ENCODE measurements at places on chromosomes 11 and 22. TPM values are rescaled to one million over a fixed set of nuclear protein-coding genes. Genes with fewer than 3 reads are reported as not detected.

DNA sequence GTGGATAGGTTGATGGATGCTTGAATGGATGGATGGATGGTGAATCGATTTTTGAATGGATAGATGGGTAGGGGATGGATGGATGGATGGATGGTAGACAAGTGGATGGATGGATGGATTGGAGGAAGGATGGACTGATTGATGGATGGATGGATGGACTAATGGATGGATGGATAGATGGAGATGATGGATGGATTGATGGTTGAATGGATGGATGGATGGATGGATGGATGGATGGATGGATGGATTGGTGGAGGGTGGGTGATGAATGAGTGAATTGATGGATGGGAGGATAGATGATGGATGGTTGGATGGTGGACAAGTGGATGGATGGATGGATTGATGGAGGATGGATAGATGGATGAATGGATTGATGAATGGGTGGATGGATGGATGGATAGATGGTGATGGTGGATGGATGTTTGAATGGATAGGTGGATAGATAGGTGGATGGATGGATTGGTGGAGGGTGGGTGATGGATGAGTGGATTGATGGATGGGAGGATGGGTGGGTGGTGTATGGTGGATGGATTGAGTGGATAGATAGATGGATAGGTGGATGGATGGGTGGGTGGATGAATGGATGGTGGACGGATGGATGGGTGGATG is 1140.9 kb downstream of the BRD1 start:
- H3K4me3 ChIP-seq = no peak overlapping the region
- H3K27me3 ChIP-seq = no peaks in the 10 kb centered on the region
- H3K27ac ChIP-seq = no peak overlapping the region
- no peak for DNase-seq
- no peaks in the 10 kb centered on the region for H3K4me1 ChIP-seq

The SCGB1A1 gene
- not detected for total RNA-seq

The PDE3B gene
- total RNA-seq = 253 TPM

DNA sequence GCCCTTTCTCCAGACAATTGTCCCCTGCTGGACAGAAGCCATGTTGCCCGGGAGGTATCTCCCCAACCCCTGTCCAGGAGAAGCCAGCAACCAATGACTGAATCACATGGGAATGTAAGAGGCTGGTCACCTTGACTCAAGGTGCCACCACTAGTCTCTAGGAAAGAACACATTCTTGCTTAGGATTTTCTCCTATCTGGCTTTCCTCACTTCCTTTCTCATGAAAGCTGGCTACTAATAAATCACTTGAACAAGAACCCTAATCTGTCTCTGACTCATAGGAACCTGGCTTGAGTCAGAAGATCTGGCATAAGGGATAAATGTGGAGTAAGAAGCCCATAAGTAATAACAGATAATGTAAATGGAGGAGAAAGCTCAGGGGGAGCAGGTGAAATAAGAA is 101.4 kb upstream of the C11orf87 start:
- H3K27me3 ChIP-seq = no peaks in the 10 kb centered on the region
- no peaks in the 10 kb centered on the region for H3K36me3 ChIP-seq
- no peak for DNase-seq
- no peaks in the 10 kb centered on the region for H3K4me1 ChIP-seq
- no peak overlapping the region for H3K4me3 ChIP-seq

The TBC1D22A gene
- 37.5 TPM for total RNA-seq

DNA sequence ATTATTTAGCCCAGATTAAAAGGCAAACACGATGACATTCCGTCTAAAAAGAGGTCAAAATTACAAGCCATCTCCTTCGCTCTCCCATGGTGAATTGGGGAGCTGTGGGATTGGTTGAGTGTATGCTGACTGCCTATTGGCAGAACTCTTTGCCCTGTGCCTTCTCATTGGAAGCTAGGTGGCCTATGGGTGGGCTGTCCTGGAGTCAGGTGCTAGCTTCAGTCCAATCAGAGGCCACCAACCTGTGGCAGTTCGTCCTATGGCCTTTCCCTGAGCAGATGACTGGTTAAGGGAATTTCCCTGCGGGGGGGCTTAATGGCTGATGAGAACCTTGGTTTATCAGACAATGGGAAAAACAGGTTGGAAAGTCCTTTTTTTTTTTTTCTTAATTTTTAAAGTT is 3.2 kb upstream of the MTMR3 start:
- no peaks in the 10 kb centered on the region for H3K36me3 ChIP-seq
- no peak for DNase-seq
- no peak overlapping the region for H3K4me3 ChIP-seq
- no peak overlapping the region for H3K27ac ChIP-seq
- H3K27me3 ChIP-seq = no peaks in the 10 kb centered on the region
- H3K4me1 ChIP-seq = no peaks in the 10 kb centered on the region

- no peaks in the 10 kb centered on the region for H3K4me1 ChIP-seq
- H3K27ac ChIP-seq = no peak overlapping the region
- DNase-seq = no peak
- H3K27me3 ChIP-seq = no peaks in the 10 kb centered on the region
These were observed 312.1 kb downstream of the NTM start for GRCh38 chr11:131682373-131683015.

- H3K36me3 ChIP-seq = no peaks in the 10 kb centered on the region
- DNase-seq = no peak
- H3K4me3 ChIP-seq = no peak overlapping the region
- no peak overlapping the region for H3K27ac ChIP-seq
- H3K27me3 ChIP-seq = no peaks in the 10 kb centered on the region
These were observed 125.5 kb downstream of the C11orf87 start for GRCh38 chr11:109547356-109548027.

The INCENP gene
- total RNA-seq = 18.6 TPM

GRCh38 chr11:8290081-8290810 is 26.6 kb upstream of the LMO1 start:
- H3K4me1 ChIP-seq = no peaks in the 10 kb centered on the region
- H3K4me3 ChIP-seq = no peak overlapping the region
- H3K27ac ChIP-seq = no peak overlapping the region

DNA sequence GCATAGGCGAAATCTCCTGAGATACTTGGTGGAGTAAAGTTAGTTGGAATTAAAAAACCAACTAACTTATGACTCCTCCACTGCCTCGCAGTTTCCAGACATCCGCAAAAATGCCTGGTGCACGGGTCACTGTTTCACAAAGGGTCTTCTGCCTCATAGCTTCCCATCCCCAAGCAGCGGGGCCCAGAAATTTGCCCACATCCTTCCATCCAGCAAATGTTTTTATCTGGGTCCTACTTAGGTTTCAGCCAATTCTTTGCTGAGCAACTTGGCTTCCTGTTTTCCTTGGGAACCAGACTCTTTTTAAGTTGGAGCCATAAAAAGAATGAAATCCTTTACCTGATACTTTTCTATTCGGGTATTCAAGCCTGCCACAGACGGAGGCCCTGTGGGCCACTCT is 36.2 kb downstream of the FZD4 start:
- H3K36me3 ChIP-seq = no peaks in the 10 kb centered on the region
- no peak for DNase-seq
- H3K4me1 ChIP-seq = no peaks in the 10 kb centered on the region
- no peak overlapping the region for H3K27ac ChIP-seq
- H3K27me3 ChIP-seq = no peaks in the 10 kb centered on the region

GRCh38 chr11:86383041-86383955 is 8.6 kb downstream of the CCDC81 start:
- DNase-seq = no peak
- H3K27ac ChIP-seq = no peak overlapping the region
- no peaks in the 10 kb centered on the region for H3K27me3 ChIP-seq
- no peaks in the 10 kb centered on the region for H3K36me3 ChIP-seq
- no peaks in the 10 kb centered on the region for H3K4me1 ChIP-seq

The PNPLA3 gene
- total RNA-seq = not detected

DNA sequence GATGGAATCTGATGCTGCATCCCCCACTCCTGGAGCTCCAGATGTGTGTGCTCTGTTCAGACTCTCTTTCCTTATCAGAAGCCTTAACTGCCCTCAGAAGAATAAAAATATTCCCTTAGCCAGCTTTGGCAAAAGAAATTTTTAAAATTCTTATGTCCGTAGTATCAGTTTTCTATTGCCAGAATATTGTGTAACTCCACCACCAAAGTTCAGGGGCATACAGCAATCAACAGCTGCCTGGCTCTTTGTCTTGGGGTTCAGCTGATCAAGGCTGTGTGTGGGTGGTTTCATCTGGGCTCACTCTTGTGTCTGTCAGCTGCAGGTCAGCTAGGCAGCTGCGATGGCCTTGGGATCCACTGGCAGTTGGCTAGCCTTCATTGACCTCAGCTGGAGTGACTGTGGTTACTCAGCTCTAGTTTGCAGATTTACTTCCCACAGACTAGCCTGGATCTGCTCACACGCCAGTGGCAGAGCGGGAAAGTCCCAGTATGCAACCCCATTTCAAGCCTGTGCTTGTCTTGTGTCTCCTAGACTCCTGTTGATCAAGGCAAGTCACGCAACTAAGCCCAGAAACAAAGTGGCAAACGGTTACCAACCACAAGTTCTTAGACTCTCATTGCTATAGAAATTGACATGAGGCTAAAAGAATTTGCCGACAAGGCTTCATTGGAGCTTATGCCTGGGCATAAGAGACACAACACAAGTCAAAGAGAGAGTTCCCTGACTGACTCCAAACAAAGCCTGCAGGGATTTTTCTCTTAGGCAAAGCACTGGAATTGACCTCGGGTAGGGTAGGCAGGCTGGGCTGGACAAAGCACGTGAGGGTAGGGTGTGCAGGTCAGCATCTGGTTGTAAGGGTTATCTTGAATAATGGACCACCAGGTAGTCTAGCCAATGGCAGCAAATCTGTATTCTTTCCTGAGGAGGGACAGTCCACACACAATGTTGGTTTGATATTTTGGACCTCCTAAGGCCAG is 7.5 kb downstream of the TMEM138 start:
- H3K4me3 ChIP-seq = no peak overlapping the region
- H3K36me3 ChIP-seq = peaks cover 10% of the 10 kb centered on the region
- H3K27ac ChIP-seq = no peak overlapping the region
- no peaks in the 10 kb centered on the region for H3K4me1 ChIP-seq
- H3K27me3 ChIP-seq = no peaks in the 10 kb centered on the region
- DNase-seq = no peak

The MYBPC3 gene
- total RNA-seq = not detected

Data from naive thymus-derived CD4-positive, alpha-beta T cell (primary cell).